ENCODE measurements at places on chromosomes 5 and 9.

GRCh38 chr5:74595143-74595925, 45.2 kb downstream of the ENC1 start:
- no peaks in the 10 kb centered on the region for H3K36me3 ChIP-seq
- H3K27me3 ChIP-seq, result no peaks in the 10 kb centered on the region
- peaks cover 3% of the 10 kb centered on the region for H3K4me1 ChIP-seq
- no peak overlapping the region for H3K4me3 ChIP-seq

GRCh38 chr9:121784731-121785411, 133.4 kb downstream of the DAB2IP start:
- no peaks in the 10 kb centered on the region for H3K27me3 ChIP-seq
- peaks cover 57% of the 10 kb centered on the region for H3K4me1 ChIP-seq
- H3K27ac ChIP-seq, result no peak overlapping the region
- H3K4me3 ChIP-seq, result no peak overlapping the region

DNA sequence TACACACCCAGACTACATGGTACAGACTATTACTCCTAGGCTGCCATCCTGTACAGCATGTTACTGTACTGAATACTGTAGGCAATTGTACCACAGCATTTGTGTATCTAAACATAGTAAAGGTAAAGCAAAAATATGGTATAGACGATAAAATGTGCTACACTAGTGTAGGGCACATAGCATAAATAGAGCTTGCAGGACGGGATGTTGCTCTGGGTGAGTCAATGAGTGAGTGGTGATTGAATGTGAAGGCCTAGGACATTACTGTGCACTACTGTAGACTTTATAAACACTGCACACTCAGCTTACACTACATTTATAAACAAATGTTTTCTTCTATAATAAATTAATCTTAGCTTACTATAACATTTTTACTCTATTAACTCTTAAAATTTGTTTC, 25.6 kb downstream of the ANKRD55 start:
- H3K27me3 ChIP-seq, result no peaks in the 10 kb centered on the region
- no peak for DNase-seq
- H3K36me3 ChIP-seq, result no peaks in the 10 kb centered on the region
- H3K27ac ChIP-seq, result no peak overlapping the region

- H3K27ac ChIP-seq, result no peak overlapping the region
- no peak overlapping the region for H3K4me3 ChIP-seq
- H3K4me1 ChIP-seq, result no peaks in the 10 kb centered on the region
- DNase-seq, result no peak
- no peaks in the 10 kb centered on the region for H3K27me3 ChIP-seq
These were observed 214.7 kb upstream of the TLX3 start for GRCh38 chr5:171094356-171094755.

DNA sequence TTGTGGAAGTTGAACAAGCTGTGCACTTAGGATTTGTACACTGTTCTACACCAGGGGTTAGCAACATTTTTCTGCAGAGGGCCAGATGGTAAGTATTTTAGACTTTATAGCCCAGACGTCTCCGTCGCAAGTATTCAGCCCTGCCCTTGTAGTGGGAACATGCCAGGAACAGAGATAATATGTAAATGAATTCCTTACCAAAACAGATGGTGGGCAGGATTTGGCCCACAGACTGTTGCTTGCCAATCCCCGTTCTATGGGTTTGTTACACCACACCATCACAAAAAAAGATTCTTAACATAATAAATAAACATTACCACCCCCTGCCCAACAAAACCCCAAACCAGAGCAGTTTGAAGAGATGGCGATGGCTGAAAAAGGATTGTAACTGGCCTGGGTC, 74.3 kb downstream of the AMBP start:
- no peak overlapping the region for H3K4me3 ChIP-seq
- no peaks in the 10 kb centered on the region for H3K27me3 ChIP-seq
- peak; percentile 90 for DNase-seq
- H3K4me1 ChIP-seq, result peaks cover 29% of the 10 kb centered on the region
- peaks cover 67% of the 10 kb centered on the region for H3K36me3 ChIP-seq
- peak overlapping the region; percentile 67 for H3K27ac ChIP-seq

DNA sequence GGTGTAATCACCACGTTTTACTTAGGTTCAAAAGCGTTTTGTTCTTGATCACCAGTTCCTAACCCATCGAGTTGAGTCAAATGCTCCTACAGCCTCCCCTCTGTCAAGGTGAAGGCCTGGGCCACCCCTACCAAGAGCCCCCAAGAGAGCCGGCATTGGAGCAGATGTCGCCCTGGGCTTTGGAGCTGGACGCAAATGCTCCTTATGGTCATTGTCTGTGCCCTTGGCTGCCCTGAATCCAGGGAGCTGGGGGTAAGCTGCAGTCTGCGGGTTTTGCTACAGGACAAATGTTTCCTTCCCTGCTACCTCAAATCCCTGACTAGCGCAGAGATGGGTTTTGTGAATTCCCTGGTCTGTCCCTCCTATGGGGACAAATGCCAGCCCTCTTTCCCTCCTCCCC, 4.9 kb downstream of the RNF183 start:
- H3K4me1 ChIP-seq, result no peaks in the 10 kb centered on the region
- H3K36me3 ChIP-seq, result peaks cover 6% of the 10 kb centered on the region
- H3K4me3 ChIP-seq, result no peak overlapping the region
- no peak overlapping the region for H3K27ac ChIP-seq

- H3K27ac ChIP-seq, result peak overlapping the region; percentile 40
- no peak overlapping the region for H3K4me3 ChIP-seq
- DNase-seq, result no peak
- H3K4me1 ChIP-seq, result peaks cover 25% of the 10 kb centered on the region
- no peaks in the 10 kb centered on the region for H3K36me3 ChIP-seq
These were observed 213.7 kb downstream of the NXNL2 start for GRCh38 chr9:88748566-88749261.

DNA sequence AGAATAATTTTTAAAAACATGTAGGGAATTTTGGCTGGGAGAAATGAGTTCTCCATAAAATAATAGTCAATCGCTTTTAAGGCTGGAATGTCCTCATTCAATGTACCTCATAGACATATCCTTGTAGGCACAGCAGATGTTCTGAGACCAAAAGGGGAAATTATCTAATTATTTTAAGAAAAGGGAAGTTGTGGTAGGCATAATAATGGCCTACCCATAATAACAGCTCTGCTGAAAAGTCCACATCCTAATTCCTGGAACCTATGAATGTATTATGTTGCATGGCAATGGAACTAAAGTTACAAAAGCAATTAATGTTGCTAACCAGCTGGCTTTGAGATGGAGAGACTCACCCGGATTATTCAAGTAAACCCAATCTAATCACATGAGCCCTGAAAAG, 216.1 kb downstream of the TRIM36 start:
- H3K27ac ChIP-seq, result no peak overlapping the region
- H3K36me3 ChIP-seq, result no peaks in the 10 kb centered on the region
- H3K4me3 ChIP-seq, result no peak overlapping the region
- no peak for DNase-seq
- H3K4me1 ChIP-seq, result no peaks in the 10 kb centered on the region
- no peaks in the 10 kb centered on the region for H3K27me3 ChIP-seq

DNA sequence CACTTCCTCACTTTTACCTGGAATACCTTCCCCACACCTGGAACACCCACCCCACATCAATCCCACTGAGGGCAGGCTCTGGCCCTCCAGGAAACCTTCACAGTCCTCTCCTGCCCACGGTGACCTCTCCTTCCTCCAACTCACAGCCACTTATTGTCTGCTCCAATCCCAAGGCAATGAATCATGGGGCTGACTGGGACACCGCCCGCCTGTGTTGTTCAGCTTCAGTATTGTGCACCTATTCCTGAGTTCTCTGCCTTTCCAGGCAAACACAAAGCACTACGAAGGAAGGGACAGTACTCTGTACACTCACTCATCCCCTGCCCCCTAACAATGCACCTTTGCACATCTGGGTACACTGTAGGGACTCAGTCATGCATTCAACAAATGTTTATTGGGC, 7.3 kb downstream of the PCDH1 start:
- no peak overlapping the region for H3K27ac ChIP-seq
- H3K36me3 ChIP-seq, result peaks cover 38% of the 10 kb centered on the region
- H3K27me3 ChIP-seq, result peaks cover 4% of the 10 kb centered on the region

- DNase-seq, result no peak
- H3K27me3 ChIP-seq, result no peaks in the 10 kb centered on the region
- H3K4me1 ChIP-seq, result no peaks in the 10 kb centered on the region
- no peak overlapping the region for H3K4me3 ChIP-seq
- H3K36me3 ChIP-seq, result no peaks in the 10 kb centered on the region
These were observed 266.3 kb downstream of the SEC61B start for GRCh38 chr9:99488131-99489059.

DNA sequence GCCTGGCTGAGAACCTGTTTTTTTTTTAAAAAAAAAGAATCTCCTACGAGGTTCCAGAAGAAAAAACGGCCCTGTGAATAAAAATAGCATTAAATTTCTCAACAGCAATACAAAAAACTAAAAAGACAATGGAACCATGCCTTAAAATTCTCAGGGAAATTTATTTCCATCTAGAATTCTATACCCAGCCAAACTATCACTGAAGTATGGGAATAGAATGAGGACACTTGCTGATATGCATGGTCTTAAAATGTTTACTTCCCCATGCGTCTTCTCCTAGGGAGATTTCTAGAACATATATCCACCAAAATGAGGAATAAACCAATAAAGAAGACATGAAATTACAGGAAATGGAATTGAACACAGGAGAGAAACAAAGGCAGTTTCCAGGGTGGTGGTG, 16.5 kb upstream of the NSMF start:
- no peak overlapping the region for H3K27ac ChIP-seq
- H3K27me3 ChIP-seq, result no peaks in the 10 kb centered on the region
- H3K36me3 ChIP-seq, result peaks cover 20% of the 10 kb centered on the region
- no peak overlapping the region for H3K4me3 ChIP-seq
- peaks cover 24% of the 10 kb centered on the region for H3K4me1 ChIP-seq

DNA sequence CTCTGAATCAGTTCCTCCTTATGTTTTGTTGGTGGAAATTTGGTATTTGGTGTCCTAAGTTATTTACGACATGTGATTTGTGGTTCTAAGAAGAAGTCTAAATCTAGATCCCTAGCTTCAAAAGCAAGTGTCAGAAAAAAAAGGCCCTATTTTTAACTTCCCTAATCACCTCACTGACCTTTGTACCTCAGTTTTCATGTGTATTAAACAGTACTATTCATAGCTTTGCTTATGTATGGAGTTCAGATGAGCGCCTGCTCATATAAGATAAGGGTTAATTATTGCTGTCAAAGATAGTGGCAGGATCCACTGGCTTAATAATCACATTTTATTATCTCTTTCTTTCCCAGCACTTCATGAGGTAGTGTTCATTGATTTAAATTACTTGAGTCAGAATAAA, 318.2 kb downstream of the PARP8 start:
- H3K4me1 ChIP-seq, result no peaks in the 10 kb centered on the region
- DNase-seq, result no peak
- H3K27ac ChIP-seq, result no peak overlapping the region
- H3K4me3 ChIP-seq, result no peak overlapping the region
- H3K27me3 ChIP-seq, result no peaks in the 10 kb centered on the region
- no peaks in the 10 kb centered on the region for H3K36me3 ChIP-seq

Measured in spinal cord (tissue), 10 donors.